Body of pancreas (tissue), 4 donors: ENCODE measurements at places on chromosomes 2 and 18. TPM values are rescaled to one million over a fixed set of nuclear protein-coding genes. Genes with fewer than 3 reads are reported as not detected.
A peak's percentile ranks its signal among the peaks of the same experiment; 100 is the strongest.

GRCh38 chr2:234102112-234102511 lies 51.6 kb downstream of the SPP2 start:
- H3K36me3 ChIP-seq = no peaks in the 10 kb centered on the region

GRCh38 chr2:238388794-238389193 lies 37.9 kb upstream of the ASB1 start:
- H3K27me3 ChIP-seq = no peaks in the 10 kb centered on the region
- peaks cover 26% of the 10 kb centered on the region for H3K4me1 ChIP-seq
- H3K27ac ChIP-seq = no peak overlapping the region
- H3K4me3 ChIP-seq = no peak overlapping the region

DNA sequence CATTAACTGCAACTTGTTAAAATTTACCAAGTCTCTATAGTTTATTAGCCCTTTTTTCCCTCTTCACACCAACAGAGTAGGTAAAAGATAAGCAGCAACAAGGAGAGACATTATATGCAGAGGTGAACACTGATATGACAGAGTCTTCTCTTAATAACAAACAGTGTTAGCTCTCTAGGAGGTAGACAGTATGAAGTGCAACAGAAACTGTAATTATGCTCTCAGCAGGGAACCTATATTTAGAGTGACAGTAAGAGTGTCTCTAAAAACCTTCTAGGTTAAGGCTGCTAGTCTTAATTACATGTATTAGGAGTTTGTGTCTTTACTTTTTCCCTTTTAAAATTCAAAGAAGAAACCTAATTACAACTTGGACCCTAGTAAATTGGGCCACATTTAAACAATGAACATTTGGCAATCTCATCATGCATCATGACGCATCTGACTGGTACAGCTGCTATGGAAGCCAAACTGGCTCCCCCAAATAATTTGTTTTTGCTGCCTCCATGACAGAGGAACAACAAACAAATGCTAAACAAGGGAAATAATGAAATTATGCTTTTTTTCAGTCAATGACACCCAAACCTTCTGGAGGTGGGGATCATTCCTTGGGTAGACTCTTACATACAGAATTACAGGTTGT lies 69.9 kb upstream of the MMADHC start:
- peaks cover 12% of the 10 kb centered on the region for H3K4me1 ChIP-seq
- no peak for DNase-seq
- no peaks in the 10 kb centered on the region for H3K27me3 ChIP-seq

DNA sequence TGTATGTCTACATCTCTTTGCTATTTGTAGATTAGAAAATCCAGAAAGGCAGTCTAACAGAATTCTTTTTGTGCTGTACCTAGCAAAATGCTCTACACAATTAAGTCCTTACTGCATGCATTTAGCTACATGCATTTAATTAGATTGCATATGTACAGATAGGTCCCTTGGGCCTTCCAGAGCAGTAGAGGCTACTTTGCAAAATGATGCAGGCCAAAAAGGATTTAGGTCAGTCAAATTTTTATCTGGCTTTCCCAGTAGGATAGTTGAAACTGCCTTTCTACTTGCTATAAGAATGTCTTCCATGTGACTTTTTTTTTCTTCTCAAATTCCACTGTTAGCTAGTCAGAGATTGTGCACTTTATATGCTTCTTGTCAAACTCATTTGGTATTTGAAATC lies 19.3 kb downstream of the GALNT13 start:
- H3K27me3 ChIP-seq = no peaks in the 10 kb centered on the region
- no peak overlapping the region for H3K4me3 ChIP-seq
- no peak for DNase-seq
- no peaks in the 10 kb centered on the region for H3K36me3 ChIP-seq
- H3K27ac ChIP-seq = no peak overlapping the region

- DNase-seq = no peak
- no peaks in the 10 kb centered on the region for H3K4me1 ChIP-seq
- H3K27ac ChIP-seq = peak overlapping the region; percentile 11
Observed at GRCh38 chr2:70043252-70043875, 43.9 kb upstream of the PCBP1 start.

DNA sequence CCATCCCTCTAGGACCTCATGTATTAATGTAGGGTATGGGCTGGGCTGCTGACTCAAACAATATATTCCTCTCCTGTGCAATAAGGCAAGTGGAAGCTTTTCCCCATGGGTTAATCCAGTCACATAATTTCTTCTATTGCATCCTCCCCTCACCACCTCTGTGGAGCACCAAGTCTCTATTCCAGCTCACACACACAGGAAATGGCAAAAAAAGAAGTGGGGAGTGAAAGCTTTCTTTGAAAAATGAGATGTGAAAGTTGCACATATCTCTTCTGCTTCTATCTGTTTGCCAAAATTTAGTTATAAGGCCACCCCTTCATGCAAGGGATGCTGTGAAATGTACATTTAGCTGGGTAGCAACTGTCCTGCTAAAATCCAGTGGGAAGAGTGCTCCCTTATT lies 121.3 kb downstream of the CDC42EP3 start:
- H3K4me1 ChIP-seq = no peaks in the 10 kb centered on the region
- DNase-seq = no peak
- no peak overlapping the region for H3K4me3 ChIP-seq
- H3K27ac ChIP-seq = no peak overlapping the region
- no peaks in the 10 kb centered on the region for H3K27me3 ChIP-seq
- H3K36me3 ChIP-seq = no peaks in the 10 kb centered on the region

The REV1 gene
- 27.0 TPM for total RNA-seq

DNA sequence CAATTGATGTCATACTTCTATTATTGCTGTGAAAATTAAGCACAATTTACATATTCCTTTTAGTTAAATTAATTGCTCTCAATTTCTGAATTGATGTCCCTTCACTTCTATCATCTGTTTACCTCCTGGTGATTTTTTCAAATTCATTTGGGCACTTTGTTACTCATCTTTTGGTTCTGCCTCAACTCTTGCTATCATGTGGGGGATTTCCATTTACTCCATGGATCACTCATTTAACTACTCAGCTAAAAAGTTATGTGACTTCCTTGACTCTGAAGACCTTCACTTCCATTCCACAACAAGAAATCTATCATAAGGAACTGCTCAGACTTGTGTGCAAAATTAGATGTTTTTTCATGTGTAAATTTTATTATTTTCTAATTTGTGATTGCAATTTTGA lies 126.2 kb downstream of the EHBP1 start:
- H3K27me3 ChIP-seq = no peaks in the 10 kb centered on the region
- no peak overlapping the region for H3K4me3 ChIP-seq
- no peak overlapping the region for H3K27ac ChIP-seq
- peaks cover 3% of the 10 kb centered on the region for H3K4me1 ChIP-seq
- H3K36me3 ChIP-seq = no peaks in the 10 kb centered on the region
- no peak for DNase-seq

DNA sequence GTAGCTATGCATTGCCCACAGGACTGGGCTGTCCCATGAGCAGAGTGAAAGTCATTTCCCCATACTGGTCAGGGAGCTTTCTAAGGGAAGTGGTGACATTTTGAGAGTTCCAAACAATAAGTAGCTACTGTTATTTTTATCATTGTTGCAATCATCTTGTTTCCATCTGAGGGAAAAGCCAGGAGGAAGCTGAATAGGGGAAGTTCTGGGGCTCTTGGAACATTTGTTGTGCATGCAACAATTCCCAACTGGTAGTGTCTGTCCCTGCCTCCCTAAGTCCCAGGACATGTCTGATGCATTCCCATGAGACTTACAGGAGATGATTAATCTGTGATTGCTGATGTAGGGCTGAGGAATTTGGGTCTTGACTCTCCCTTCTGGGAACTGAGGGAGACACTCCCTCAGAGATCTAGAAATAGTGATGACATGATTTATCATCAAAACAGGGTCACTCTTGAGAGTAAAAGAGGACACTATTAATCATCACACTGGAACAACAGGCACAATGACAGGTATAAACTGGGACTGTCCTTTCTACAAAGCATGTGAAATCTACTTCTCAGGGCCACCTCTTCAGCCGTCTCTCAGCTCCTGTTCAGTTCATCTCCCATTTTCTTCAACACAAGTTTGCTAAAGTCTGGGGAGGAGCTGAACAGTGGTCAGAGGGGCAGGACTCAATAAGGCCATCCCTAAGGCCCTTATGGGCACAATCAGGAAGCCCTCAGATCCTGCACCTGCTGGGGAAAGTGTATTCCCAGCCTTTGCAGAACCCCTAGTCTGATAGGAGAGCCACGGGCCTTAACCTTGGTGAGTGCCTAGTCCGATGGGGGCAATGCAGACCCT lies 28.0 kb upstream of the MARCO start:
- no peak overlapping the region for H3K27ac ChIP-seq
- H3K36me3 ChIP-seq = no peaks in the 10 kb centered on the region
- no peak overlapping the region for H3K4me3 ChIP-seq
- no peak for DNase-seq
- H3K4me1 ChIP-seq = no peaks in the 10 kb centered on the region

DNA sequence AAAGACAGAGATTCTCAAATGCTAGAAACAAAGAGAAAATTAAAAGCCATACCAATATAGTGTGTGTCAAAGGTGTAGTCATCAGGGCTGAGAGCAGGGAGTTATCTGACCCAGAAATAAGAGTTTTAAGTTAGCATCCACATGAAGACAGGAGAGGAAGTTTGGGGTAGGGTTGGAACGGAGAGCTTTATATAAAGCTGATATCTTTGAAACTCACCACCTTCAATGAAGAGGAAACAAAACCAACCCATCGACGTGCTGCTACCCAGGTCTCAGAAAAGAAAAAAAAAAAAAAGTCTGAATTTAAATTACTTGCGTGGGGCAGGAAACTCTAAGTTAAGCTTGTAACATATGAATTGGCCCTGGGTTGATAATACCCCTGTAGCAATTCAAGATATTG lies 42.4 kb downstream of the ARL4C start:
- H3K27me3 ChIP-seq = no peaks in the 10 kb centered on the region
- no peaks in the 10 kb centered on the region for H3K4me1 ChIP-seq
- no peak overlapping the region for H3K4me3 ChIP-seq
- H3K27ac ChIP-seq = no peak overlapping the region
- DNase-seq = no peak

DNA sequence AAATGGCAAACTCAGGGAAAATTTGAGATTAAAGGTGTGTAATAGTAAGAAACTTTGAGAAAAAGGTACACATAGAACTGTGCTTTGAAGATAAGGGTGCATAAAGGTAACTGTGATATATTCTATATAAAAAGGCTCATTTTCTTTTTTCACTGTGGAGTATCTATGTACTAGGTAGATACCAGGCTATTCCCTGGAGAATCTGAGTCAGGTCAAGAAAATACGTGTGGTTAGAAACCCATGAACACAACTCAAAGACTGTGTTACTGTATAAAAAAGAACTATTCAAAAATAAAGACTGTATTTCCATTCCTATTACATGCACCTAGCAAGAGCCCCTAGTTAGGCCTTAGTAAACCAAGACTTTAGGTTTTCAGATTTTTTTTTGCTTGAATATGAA lies 100.1 kb upstream of the GRB14 start:
- H3K27ac ChIP-seq = no peak overlapping the region
- no peaks in the 10 kb centered on the region for H3K27me3 ChIP-seq
- H3K4me1 ChIP-seq = peaks cover 6% of the 10 kb centered on the region
- DNase-seq = no peak
- H3K36me3 ChIP-seq = no peaks in the 10 kb centered on the region

The DYNAP gene
- total RNA-seq = not detected

GRCh38 chr2:215812966-215813365 lies 200.4 kb downstream of the MREG start:
- H3K27me3 ChIP-seq = no peaks in the 10 kb centered on the region
- H3K4me3 ChIP-seq = no peak overlapping the region
- no peak for DNase-seq
- H3K27ac ChIP-seq = no peak overlapping the region

GRCh38 chr2:5749347-5749746 lies 57.2 kb downstream of the SOX11 start:
- H3K4me3 ChIP-seq = no peak overlapping the region
- H3K4me1 ChIP-seq = no peaks in the 10 kb centered on the region
- no peaks in the 10 kb centered on the region for H3K27me3 ChIP-seq
- H3K36me3 ChIP-seq = no peaks in the 10 kb centered on the region
- DNase-seq = no peak

GRCh38 chr18:23578891-23579653 lies 7.2 kb downstream of the NPC1 start:
- H3K27ac ChIP-seq = no peak overlapping the region
- no peaks in the 10 kb centered on the region for H3K27me3 ChIP-seq
- H3K4me3 ChIP-seq = no peak overlapping the region
- no peaks in the 10 kb centered on the region for H3K36me3 ChIP-seq

The NETO1 gene
- not detected for total RNA-seq

DNA sequence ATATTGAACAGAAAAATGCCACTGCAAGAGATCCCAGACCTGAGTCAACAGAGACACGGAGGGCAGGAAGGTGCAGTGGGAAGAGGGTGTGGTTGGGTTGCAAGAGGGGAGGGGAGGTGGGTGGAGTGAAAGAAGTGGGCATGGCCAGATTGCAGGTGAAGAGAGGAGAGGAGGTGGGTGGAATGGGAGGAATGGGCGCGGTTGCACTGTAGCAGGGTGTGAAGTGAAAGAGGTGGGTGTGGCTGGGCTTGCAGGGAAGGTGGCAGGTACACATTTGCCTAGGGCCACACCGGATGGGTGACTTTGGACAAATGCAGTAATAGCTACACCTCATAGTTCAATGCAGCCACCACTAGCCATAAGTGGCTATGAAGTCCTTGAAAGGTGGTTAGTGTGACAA lies 71.1 kb downstream of the DOCK10 start:
- no peak overlapping the region for H3K27ac ChIP-seq
- H3K4me1 ChIP-seq = no peaks in the 10 kb centered on the region
- no peaks in the 10 kb centered on the region for H3K36me3 ChIP-seq
- H3K27me3 ChIP-seq = no peaks in the 10 kb centered on the region
- no peak overlapping the region for H3K4me3 ChIP-seq

DNA sequence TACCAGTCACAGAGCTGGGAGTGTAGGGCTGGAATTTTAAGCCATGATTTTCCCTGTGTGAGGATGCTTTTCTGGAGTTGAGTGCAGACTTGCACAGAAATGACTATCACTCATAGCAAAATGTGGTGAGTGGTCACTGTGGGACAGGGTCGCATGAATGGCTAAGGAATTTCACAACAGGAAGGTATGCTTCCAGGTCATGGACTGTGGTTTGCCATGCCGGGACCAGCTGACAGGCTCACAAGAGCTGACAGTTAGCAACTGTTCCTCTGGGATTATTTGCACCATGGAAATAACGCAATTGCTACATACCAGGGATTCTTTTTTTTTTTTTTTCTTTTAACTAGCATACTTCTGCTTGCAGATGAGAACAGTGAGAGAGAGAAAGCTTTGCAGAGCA lies 3.8 kb upstream of the UXS1 start:
- peaks cover 8% of the 10 kb centered on the region for H3K4me1 ChIP-seq
- no peaks in the 10 kb centered on the region for H3K36me3 ChIP-seq
- no peak overlapping the region for H3K4me3 ChIP-seq
- DNase-seq = peak; percentile 9
- no peak overlapping the region for H3K27ac ChIP-seq
- H3K27me3 ChIP-seq = no peaks in the 10 kb centered on the region
